Right ventricle myocardium inferior (tissue), 1 donor: ENCODE measurements at places on chromosomes 5 and 9.

- no peak for DNase-seq
Observed at GRCh38 chr5:14588758-14589543, 7.4 kb downstream of the OTULINL start.

- DNase-seq: no peak
Observed at GRCh38 chr5:176185133-176185733, 53.0 kb upstream of the SIMC1 start.

DNA sequence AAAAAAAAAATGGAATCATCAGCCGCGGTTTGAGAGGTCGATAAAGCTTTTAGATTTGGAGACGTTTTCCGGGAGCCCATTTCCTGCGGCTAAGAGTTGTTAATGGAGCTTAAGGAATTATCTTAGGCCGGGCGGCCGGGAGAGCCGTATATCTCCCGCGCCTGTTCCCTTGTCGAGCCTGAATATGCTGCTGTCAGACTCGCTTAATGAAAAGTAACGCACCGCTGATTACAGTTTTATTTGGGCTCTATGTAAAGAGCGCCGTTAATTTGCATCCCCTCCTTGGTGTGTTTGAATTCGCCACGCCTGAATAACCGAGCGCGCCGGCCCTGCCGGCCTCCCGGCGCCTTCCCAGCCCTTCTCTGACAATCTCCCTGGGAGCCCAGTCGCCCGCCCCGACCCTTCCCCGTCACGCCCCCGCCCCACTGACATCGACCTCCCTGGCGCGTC lies 7.9 kb downstream of the IRX4 start:
- DNase-seq: no peak

- peak; percentile 75 for DNase-seq
Observed at GRCh38 chr9:127714951-127715469, 453 bp downstream of the PTRH1 start.

DNA sequence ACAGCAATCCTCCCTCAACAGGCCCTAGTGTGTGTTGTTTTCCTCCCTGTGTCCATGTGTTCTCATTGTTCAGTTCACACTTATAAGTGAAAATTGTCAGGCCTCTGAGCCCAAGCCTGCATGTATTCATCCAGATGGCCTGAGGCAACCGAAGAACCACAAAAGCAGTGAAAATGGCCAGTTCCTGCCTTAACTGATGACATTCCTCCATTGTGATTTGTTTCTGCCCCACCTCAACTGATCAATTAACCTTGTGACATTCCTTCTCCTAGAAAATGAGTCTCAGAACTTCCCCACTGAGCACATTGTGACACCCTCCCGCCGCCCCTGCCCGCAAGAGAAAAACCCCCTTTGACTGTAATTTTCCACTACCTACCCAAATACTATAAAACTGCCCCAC lies 17.4 kb upstream of the TRPC7 start:
- no peak for DNase-seq

DNA sequence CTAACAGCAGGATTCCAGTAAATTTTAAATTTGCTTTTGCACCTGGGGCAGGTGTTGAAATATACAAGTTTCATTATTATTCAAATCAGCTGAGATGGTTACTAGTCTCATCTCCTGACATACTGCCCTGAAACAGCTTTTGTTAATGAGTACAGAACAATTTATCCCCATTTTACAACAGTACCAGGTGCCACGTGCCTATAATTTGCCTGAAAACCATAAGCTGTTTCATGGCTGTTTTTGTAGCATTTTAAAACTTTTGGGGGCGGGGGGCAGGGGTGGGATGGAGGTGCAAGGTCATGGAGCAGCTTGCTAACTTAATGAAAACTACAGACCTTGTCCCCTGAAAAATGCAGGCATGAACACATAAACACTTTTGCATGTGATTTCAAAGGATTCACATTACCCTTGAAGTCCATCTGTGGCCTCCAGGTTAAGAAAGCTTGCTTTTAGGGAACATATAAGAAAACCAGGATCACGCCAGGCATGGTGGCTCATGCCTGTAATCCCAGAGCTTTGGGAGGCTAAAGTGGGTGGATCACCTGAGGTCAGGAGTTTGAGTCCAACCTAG lies 42.1 kb downstream of the TIMD4 start:
- no peak for DNase-seq

GRCh38 chr9:76374783-76375559 lies 19.3 kb downstream of the RFK start:
- peak; percentile 79 for DNase-seq

DNA sequence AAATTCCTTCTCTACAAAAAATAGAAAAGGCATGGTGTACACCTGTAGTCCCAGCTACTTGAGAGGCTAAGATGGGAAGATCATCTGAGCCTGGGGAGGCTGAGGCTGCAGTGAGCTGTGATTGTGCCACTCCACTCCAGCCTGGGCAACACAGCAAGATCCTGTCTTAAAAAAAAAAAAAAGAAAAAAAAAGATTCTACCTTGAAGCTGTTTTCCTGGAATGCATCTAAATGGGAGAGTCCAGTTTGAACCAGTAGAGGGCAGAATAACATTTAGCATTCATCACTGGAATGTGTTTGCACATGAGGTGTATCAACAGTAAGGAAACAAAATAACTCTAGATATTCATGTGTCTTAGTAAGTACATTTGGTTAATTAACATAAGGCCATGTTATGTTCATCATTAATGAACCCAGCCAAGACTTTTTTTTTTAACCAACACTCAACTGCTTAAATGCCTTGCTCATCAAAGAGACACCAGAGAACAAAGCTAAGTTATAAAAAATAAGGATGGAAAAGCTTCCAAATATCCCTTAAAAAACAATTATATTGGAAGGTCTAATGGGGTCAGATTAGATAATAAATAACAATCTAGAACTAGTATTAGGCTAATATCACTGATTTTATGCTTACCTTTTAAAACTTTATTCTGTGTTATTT lies 16.1 kb downstream of the IFNE start:
- DNase-seq: no peak

- peak; percentile 45 for DNase-seq
Observed at GRCh38 chr5:122220511-122220910, 91.2 kb downstream of the ZNF474 start.

GRCh38 chr5:56253126-56253525 lies 20.0 kb upstream of the ANKRD55 start:
- DNase-seq: no peak

GRCh38 chr5:138724470-138725146 lies 28.6 kb upstream of the CTNNA1 start:
- peak; percentile 81 for DNase-seq

GRCh38 chr5:137718611-137719010 lies 17.3 kb downstream of the KLHL3 start:
- no peak for DNase-seq

DNA sequence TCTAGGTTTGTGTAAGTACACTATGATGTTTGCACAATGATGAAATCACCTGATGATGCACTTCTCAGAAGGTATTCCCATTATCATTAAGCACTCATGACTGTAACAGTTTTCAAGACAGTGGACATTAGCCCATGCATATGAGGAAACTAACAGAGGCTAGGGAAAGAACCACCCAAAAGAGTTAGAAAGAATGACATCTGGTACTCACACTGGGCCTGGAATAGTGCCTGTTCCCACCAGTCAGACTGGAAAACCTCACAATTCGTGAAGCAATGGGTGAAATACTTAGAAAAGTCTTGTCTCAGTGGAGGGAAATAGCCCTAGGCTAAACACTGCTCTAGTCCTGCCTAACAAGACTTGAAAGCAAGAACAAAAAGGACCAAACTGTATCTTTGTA lies 117.4 kb upstream of the GDNF start:
- DNase-seq: no peak

DNA sequence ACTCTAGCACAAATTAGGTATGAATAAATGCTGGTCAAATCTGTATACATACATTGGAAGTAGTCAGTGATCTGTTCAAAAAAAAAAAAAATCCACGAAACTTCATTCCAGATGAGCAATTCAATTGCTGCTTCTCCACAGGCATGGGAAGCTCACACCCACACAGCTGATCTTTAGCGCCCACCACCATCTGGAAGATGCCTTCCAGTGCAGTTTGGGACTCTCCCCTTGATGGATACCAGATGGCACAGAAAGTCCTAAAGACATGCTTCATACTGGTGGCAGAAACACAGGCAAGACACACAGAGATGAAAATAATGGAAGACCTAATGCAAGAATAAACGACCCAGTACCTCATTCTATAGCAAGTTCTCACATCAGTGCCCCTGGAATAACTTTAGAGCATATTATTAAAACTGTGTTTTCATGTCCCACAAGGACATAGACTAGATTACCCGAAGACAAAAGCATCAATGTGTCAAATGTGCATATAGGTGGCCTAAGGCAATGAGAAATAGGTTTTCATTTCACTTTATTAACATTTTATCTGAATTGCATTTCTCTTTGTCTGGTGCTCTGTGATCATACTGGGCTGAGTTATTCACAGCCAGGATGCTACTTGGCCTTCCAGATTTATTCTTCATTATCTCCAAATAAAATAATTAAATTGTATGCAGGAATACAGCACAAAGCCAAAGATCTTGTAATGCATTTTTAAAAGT lies 135.4 kb upstream of the TAS2R1 start:
- no peak for DNase-seq

DNA sequence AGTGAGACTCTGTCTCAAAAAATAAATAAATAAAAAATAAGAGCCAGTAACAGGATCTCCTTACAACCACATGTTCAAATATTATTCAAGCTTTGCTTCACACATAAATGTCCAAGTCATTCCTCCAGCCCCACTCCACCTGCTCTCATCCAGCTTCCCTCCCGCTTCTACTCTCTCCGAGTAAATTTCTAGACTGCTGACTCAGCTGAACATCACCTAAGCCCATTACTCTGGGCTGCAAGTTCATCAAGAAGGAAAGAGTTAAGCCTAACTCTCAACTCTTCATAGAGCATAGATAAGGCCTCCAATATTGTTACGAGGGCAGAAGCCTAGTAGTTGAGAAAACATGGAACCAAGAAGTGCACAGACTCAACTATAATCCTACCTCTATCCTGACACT lies 300.2 kb downstream of the FBXL17 start:
- no peak for DNase-seq

GRCh38 chr9:138103111-138103848 lies 225.7 kb downstream of the CACNA1B start:
- DNase-seq: no peak

GRCh38 chr9:99130069-99130468 lies 25.2 kb downstream of the TGFBR1 start:
- DNase-seq: no peak

DNA sequence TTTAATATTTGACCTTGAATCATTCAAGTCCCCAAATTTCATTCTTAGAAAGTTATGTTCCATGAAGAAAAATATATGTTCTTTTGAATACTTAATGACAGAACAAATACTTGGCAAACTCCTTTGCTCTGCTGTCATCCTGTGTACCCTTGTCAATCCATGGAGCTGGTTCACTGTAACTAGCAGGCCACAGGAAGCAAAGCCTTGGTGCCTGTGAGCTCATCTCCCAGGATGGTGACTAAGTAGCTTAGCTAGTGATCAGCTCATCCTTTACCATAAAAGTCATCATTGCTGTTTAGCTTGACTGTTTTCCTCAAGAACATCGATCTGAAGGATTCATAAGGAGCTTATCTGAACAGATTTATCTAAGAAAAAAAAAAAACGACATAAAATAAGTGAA lies 65.4 kb downstream of the WDR41 start:
- no peak for DNase-seq

GRCh38 chr5:95281226-95281625 lies 3.7 kb downstream of the MCTP1 start:
- DNase-seq: no peak
